ENCODE measurements at places on chromosomes 12 and 14. TPM values are rescaled to one million over a fixed set of nuclear protein-coding genes. Genes with fewer than 3 reads are reported as not detected.

TBX3 gene
- not detected for total RNA-seq

NGB gene
- total RNA-seq: not detected

PTCSC3 gene
- total RNA-seq: not detected

GZMH gene
- 14.0 TPM for total RNA-seq

ADAMTS20 gene
- total RNA-seq: not detected

LRRIQ1 gene
- not detected for total RNA-seq

LRRC43 gene
- total RNA-seq: 1.6 TPM

All from activated T-helper 2 cell treated with anti-CD3 and anti-CD28 coated beads, Interferon-gamma antibody, Interleukin-2, Interleukin-4, amounts not matched to agents 10 μg/mL and 5 μg/mL and 100 μg/mL, durations not matched to agents 14 hours and 24 hours and 36 hours (primary cell).